ENCODE measurements at places on chromosomes 7 and 10. TPM values are rescaled to one million over a fixed set of nuclear protein-coding genes. Genes with fewer than 3 reads are reported as not detected.

The ST8SIA6 gene
- not detected for total RNA-seq

The HABP2 gene
- 0.10 TPM for total RNA-seq

The SYT15 gene
- 3.3 TPM for total RNA-seq

The HOXA3 gene
- total RNA-seq = 6.9 TPM

The ABCC2 gene
- total RNA-seq = 142 TPM

The ACADSB gene
- total RNA-seq = 8.5 TPM

The TUBB8 gene
- 0.16 TPM for total RNA-seq

The BLNK gene
- 0.07 TPM for total RNA-seq

The FXYD4 gene
- total RNA-seq = not detected

The EPO gene
- total RNA-seq = not detected

The TMEM178B gene
- 1.5 TPM for total RNA-seq

The CDNF gene
- 1.1 TPM for total RNA-seq

The CYP3A7 gene
- total RNA-seq = 0.06 TPM

The SPDYE8 gene
- total RNA-seq = not detected

The COL1A2 gene
- not detected for total RNA-seq

The ZNF511 gene
- 70.9 TPM for total RNA-seq

The RARRES2 gene
- not detected for total RNA-seq

The CALHM2 gene
- 4.9 TPM for total RNA-seq

The CUL1 gene
- 54.3 TPM for total RNA-seq

The PRRT4 gene
- total RNA-seq = not detected

The CPA4 gene
- total RNA-seq = 4.4 TPM

The PRXL2A gene
- 39.0 TPM for total RNA-seq

The MBLAC1 gene
- 3.5 TPM for total RNA-seq

The HMX2 gene
- total RNA-seq = 0.23 TPM

The RBP3 gene
- not detected for total RNA-seq

The TMEM176A gene
- total RNA-seq = not detected

The CALML5 gene
- not detected for total RNA-seq

The KCNMA1 gene
- 68.8 TPM for total RNA-seq

The AFAP1L2 gene
- 21.7 TPM for total RNA-seq

The FBXL13 gene
- 0.41 TPM for total RNA-seq

The CUBN gene
- total RNA-seq = 0.08 TPM

The STEAP4 gene
- 0.07 TPM for total RNA-seq

The DLG5 gene
- total RNA-seq = 31.3 TPM

The TMEM72 gene
- not detected for total RNA-seq

The INHBA gene
- total RNA-seq = 0.20 TPM

The SPDYE9 gene
- total RNA-seq = not detected

The FAM131B gene
- total RNA-seq = 0.49 TPM

The TMEM184A gene
- total RNA-seq = 11.2 TPM

The TCF7L2 gene
- 20.8 TPM for total RNA-seq

The LIPK gene
- not detected for total RNA-seq

The FAM180A gene
- total RNA-seq = 0.14 TPM

The CD36 gene
- 0.28 TPM for total RNA-seq

The PODXL gene
- 39.2 TPM for total RNA-seq

The PPA1 gene
- total RNA-seq = 213 TPM

The CLDN15 gene
- total RNA-seq = 7.3 TPM

The PDZD7 gene
- total RNA-seq = 0.88 TPM

The MALRD1 gene
- not detected for total RNA-seq

The SLC13A1 gene
- not detected for total RNA-seq

The FKBP6 gene
- not detected for total RNA-seq

The CUZD1 gene
- 1.6 TPM for total RNA-seq

The ANXA8 gene
- 37.4 TPM for total RNA-seq

The TLX1 gene
- not detected for total RNA-seq

The EVX1 gene
- 0.14 TPM for total RNA-seq

The UNCX gene
- total RNA-seq = not detected

The TRPV6 gene
- not detected for total RNA-seq

The ANKRD61 gene
- total RNA-seq = 0.51 TPM

The MYO3A gene
- total RNA-seq = not detected

Measured in A549 treated with Mapracorat at 1 μM for 4 hours (cell line).